Adrenal gland (tissue), 19 donors: ENCODE measurements at places on chromosomes 11 and 22.

GRCh38 chr11:111745719-111746504 lies 20.3 kb downstream of the PPP2R1B start:
- no peaks in the 10 kb centered on the region for H3K36me3 ChIP-seq
- no peak for DNase-seq
- peak overlapping the region; percentile 67 for H3K27ac ChIP-seq

DNA sequence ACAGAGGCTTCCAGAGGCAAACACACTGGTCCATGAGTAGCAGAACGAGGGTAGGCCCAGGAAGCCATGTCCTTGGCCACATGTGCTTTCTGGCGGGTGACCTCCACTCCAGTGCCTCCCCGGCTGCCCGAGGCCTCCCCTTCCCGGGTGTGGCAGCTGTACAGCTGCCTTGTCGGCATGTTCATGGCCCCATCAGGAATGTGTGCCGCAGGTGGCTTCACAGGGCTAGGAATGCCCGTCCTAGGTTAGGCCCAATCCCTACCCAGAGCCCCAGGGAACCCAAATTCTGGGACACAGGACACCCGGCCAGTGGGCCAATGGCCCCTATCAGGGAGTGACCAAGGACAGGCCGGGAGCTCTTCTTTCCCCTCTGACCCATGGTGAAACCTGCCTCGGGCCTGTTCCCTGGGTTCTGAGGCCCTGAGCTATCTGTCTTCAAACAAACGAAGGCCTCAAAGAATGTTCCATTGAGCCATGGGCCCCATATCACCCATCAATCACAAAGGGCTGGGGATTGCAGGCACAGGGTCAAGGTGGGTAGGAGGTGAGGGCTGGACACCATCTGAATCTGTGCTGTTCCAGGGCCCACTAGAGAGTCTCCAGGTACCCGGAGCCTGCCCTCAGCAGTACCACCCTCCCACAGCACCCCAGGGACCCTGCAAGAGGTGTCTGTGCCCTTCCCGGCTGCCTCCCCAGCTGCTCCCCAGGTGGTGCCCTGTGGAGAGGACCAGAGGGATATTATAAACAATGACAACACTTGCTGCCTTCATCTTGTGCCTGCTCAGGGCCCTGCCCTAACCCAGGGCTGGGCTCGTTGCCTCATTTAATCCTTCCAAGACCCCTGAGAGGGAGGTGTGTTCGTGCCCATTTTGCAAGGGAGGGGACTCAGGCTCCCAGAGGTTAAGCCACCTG lies 4.0 kb upstream of the CDKN1C start:
- DNase-seq, result no peak
- no peak overlapping the region for H3K27ac ChIP-seq
- H3K4me3 ChIP-seq, result no peak overlapping the region
- no peaks in the 10 kb centered on the region for H3K27me3 ChIP-seq

GRCh38 chr11:119738059-119738439 lies 9.0 kb upstream of the NECTIN1 start:
- H3K4me3 ChIP-seq, result no peak overlapping the region
- peaks cover 19% of the 10 kb centered on the region for H3K27me3 ChIP-seq
- no peaks in the 10 kb centered on the region for H3K4me1 ChIP-seq
- no peak overlapping the region for H3K27ac ChIP-seq
- DNase-seq, result no peak

- no peak overlapping the region for H3K27ac ChIP-seq
- DNase-seq, result no peak
- peaks cover 13% of the 10 kb centered on the region for H3K27me3 ChIP-seq
- no peaks in the 10 kb centered on the region for H3K4me1 ChIP-seq
- H3K36me3 ChIP-seq, result no peaks in the 10 kb centered on the region
Measured at GRCh38 chr11:43601511-43601910, 79.0 kb upstream of the HSD17B12 start.
